ENCODE measurements at places on chromosomes 3 and 15.
A peak's percentile ranks its signal among the peaks of the same experiment; 100 is the strongest.

DNA sequence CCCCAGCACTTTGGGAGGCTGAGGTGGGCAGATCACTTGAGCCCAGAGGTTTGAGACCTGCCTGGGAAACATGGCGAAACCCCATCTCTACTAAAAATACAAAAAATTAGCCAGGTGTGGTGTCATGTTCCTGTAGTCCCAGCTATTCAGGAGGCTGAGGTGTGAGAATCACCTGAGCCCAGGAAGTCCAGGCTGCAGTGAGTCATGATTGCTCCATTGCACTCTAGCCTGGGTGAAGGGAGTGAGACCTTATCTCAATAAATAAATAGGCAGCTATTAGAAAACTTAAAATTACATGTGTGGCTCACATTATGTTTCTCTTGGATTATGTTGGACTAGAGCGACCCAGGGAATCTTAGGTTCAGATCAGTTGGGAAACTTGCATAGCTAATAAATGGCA lies 69.7 kb downstream of the RPLP1 start:
- no peak for DNase-seq

DNA sequence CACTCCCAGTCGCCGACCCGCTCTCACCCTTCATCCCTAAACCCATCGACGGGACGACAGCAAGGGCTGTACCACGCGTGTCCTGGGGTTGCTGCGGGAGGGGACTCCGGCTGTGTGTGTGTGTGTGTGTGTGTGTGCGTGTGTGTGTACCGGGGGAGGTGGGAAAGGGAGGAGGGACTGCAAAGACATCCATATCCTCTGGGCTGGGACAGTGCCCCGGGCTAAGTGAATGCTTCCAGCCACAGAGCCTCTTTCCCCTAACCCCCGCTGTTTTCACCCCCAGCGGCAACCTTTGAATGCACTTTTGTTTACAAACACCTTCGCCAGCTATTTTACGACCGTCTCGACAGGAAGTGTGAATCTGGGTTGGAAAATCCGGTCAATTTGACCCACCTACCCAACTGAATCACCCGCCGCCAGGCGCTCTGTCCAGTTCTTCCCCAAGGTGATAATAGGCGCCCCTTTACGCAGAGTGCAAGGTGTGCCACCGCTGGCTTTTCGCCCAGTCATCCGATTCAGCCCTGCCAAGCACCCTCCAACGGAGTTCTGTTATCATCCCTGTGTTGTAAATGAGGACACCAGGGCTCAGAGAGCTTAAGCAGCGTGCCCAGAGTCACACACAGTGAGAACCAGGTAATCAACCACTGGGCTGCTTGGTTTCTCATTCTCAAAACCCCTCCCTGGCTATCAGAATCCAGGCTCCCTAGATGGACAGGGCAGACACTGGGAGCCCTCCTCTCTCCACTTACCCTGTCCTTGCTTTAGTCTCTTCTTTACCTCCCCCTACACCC lies 739 bp upstream of the AMOTL2 start:
- no peak for DNase-seq

DNA sequence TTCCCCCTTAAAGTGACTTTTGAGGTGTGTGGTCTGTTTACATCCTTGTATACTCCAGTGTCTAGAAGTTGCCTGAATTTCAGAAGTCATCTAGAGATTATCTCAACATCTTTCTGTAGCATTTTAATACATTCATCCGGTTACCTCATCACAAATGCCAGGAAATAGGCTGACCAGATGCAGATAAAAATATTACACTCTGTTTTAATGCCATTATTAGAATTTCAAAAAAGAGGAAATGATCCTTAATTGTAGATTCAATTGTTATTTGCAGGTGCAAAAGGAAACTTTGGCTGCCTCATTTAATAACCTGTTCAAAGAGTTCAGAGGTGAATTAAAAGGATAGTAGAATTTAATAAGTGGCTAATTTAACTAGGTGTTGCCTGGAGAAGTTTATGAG lies 290.9 kb downstream of the C3orf38 start:
- no peak for DNase-seq

DNA sequence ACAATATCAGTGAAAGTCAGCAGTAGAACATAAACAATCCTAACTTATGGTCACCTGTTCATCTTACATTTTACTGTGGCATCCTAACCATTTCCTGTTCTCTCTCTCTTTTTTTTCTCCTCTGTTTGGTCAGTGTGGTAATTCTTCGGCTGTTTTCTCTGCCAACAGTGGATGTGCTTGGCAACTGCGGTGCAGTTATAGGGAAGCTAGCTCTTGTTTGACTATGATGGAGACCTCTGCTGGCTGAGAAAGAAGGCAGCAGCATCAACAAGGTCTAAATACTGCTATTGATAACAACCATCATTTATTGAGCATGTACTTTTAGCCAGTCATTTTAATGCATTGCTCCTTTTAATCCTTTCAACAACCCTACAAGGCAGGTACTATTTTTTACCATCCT lies 723 bp upstream of the DRD3 start:
- no peak for DNase-seq

- DNase-seq, result no peak
These were observed 91.6 kb downstream of the CHCHD4 start for GRCh38 chr3:14033023-14033422.

DNA sequence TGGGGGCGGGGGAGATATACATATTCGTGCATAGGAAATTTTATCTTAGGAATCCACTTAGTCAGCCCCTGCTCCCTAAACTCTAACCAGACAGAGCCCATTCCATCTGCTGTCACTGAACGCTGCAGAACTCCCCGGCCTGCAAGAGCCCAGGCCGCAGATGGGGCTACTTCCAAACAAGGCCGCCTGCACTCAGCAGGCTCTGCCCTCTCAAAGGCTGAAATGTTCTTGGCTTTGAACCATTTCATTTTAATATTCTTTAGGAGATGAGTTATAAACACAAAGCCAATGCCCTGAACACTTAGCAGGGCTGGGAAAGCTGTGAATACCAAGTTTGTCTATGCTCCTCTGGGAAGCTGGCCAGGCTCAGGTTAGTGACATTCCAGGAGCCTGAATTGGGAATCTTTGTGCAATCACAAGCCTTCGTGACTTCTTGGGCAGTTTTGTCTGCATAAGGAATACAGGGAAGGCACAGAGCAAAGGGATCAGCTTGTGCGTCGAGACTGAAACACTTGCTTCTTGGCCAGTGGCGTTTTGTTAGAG lies 65.0 kb downstream of the SYNM start:
- no peak for DNase-seq

DNA sequence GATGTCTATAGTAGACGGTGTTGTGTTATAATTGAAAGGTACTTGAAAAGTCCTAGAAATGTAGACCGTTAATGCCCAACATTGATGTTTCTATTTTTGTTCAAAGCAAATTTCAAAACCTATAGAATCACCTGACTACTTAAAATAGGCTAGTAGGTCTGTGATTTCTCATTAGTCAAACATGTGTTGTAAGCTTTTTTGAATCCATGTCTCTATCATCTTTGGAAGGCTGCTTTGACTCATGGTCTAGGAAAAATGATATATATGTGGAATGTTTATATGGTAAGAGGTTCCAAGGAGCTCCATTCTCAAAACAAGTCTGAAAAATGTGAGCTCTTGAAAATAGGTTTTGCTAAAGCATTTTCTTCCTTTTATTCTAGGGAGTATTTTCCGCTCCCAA lies 375.3 kb downstream of the LPP start:
- no peak for DNase-seq

GRCh38 chr3:184352149-184352785 lies 9.1 kb downstream of the CLCN2 start:
- DNase-seq, result no peak

DNA sequence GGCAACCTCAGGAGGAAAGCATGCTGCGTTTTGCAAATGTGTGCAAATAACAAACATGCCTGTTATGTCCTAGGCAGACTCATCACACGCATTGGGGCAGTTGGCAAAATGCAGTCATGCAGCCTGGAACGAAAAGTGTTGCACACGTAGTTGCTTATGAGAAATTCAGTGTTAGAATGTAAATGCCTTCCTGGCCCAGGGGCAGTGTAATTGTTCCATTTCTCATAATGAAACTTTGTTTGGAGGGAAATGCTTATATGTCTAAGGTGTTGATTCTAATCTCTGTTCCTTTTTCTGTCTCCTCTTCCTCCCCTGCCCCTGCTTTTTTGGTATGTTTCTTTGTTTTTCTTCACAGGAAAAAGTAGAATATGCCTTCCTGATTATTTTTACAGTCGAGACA lies 156.0 kb downstream of the CACNA1D start:
- no peak for DNase-seq

GRCh38 chr3:59133311-59133710 lies 83.5 kb upstream of the CFAP20DC start:
- DNase-seq, result no peak

DNA sequence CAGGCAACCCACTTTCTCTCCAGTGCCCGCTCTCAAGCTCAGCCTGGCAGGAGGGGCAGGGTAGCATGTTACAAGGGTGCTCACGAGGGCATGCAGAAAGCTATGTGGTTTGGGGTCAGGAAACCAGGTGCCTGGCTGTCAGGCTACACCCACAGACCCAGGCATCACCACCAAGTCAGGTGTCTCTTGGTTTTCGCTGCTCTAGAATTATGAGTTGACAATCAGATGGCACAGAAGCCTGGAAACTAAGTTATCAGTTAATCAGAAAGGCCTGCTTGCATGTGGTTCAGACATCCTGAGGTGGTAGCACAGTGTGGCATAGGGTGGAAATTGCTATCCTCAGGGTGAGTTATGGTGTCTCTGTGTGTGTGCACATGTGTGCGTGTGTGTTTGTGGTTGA lies 16.2 kb upstream of the CCR9 start:
- DNase-seq, result peak; percentile 36

- no peak for DNase-seq
These were observed 427.2 kb downstream of the OCA2 start for GRCh38 chr15:27671819-27672437.

Data from T-helper 17 cell (primary cell).